Naive thymus-derived CD8-positive, alpha-beta T cell (primary cell): ENCODE measurements at places on chromosomes 3 and 15.

DNA sequence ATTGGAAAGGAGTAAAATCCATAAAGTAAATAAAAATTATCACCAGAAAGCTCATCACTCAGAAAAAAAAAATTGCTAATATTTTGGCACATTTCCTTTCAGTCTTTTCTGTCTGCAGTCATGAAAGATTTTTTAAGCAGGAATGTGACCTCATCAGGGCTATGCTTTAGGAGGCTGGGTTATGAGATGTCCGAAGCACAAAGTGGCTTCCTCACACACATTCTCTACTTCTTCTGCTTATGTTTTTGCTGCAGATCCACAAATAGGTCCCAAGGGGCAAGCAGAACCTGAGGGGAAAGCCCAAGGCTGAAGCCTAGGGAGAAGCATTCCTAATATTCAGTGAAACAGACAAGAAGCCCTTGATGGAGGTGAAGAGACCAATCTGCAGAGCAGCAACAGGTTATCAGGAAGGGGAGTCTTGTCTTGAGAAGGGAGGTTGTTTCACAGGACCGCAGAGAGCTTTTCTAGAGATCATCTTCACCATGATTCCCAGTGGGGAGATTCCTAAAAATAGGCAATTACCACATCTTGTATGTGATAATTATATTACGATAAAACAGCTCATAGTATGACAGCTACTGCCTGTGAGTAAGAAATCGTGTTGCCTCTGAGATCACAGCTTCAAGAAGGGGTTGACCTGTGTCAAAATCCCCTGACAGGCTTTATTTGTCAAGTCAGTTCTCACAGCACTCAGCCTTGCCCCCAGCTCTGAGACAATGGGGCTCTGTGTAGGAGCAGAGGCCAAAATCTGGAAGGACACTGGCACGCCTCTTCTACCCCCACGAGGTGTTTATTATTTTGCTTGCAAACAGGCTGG is 60.5 kb downstream of the IGF2BP2 start:
- no peak for DNase-seq
- no peak overlapping the region for H3K4me3 ChIP-seq
- no peaks in the 10 kb centered on the region for H3K36me3 ChIP-seq
- no peak overlapping the region for H3K27ac ChIP-seq
- H3K4me1 ChIP-seq: peaks cover 6% of the 10 kb centered on the region

- H3K36me3 ChIP-seq: peaks cover 42% of the 10 kb centered on the region
- H3K27ac ChIP-seq: no peak overlapping the region
- no peak for DNase-seq
- no peak overlapping the region for H3K4me3 ChIP-seq
- H3K27me3 ChIP-seq: no peaks in the 10 kb centered on the region
These were observed 52.8 kb downstream of the CDIN1 start for GRCh38 chr15:36632226-36632625.

DNA sequence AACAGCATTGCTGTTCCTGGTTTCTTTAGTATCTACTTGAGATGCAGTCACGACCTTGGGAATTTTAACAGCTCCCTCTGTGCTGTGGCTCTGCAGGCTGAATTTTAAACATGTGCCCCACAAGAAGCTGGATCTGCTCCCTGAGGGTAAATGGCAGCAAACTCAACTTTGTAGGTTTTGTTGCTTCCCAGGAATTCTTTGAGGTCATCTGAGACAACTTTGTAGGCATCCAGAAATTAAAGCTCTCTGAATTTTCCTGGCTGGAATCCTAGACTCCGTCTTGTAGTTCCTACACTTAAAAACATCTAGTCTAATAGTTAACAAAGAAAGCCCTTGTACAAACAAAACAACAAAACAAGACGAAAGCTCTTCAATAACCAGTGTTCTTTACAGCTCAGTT is 366.3 kb downstream of the FEZF2 start:
- no peak overlapping the region for H3K4me3 ChIP-seq
- DNase-seq: no peak
- no peaks in the 10 kb centered on the region for H3K36me3 ChIP-seq
- peaks cover 3% of the 10 kb centered on the region for H3K27me3 ChIP-seq
- H3K27ac ChIP-seq: no peak overlapping the region

- peak; percentile 66 for DNase-seq
- H3K36me3 ChIP-seq: peaks cover 82% of the 10 kb centered on the region
- peak overlapping the region; percentile 64 for H3K27ac ChIP-seq
These were observed 6.0 kb downstream of the SNRPA1 start for GRCh38 chr15:101288905-101289513.

DNA sequence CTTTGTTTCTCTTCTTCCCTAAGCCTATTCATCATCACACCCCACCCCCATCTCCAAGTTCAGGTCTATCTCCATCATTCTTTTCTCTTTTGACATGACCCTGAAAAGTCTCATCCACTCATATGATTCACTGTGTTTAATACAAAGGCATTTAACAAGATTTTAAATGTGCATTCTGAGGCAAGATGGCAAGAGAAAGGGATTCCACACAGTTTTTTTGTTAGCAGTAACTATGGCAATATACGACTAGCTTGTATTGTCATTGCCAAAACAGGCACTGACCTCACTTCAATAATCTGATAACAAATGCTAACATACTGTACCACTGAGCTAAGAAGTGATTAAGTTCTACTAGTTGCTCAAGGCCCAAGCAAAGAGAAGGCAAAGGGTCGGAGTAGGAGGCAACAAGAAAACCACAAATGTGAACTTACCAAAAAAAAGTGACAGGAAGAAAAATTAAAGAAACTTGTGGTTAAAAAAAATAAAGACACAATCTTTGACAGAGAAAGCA is 53.2 kb downstream of the FBN1 start:
- H3K36me3 ChIP-seq: no peaks in the 10 kb centered on the region
- no peak overlapping the region for H3K27ac ChIP-seq
- peaks cover 7% of the 10 kb centered on the region for H3K4me1 ChIP-seq
- H3K4me3 ChIP-seq: no peak overlapping the region
